ENCODE measurements at places on chromosomes 11 and 22.

DNA sequence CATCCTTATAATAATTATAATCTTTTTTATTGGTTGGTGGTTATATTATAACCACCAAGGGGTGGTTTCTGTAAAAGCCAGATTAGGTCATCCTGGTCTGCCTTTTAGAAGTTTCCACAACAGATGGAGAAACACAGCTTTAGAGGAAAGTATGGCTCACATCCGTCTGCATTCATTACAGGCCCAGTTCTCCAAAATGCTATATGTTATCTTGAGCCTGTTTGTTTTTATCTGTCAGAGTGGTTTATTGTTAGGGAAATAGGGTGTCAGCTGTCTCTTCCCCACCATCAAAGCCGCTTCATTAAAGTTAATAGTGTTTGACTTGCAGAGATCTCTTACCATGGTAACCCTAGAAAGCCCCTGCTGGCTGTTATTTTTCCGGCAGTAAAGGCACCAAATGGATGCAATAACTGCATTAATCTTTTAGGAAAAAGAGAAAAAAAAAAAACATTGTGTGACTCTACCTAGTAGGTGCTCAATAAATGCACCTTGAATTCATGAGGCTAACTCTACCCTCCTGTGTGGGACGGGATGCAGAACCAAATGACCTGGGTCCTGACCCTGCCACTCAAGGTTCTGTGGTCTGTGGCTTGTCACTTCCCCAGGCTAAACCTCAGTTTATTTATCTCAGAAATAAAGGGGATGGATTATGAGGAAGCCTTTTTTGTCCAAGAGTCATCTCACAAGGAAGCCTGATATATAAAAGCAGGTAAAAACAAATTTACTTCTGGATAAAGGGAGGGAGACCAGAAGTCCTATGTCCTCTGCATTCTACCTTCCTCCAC lies 118.3 kb downstream of the WT1 start:
- no peak for DNase-seq

- no peak for DNase-seq
These were observed 14.9 kb downstream of the CFAP300 start for GRCh38 chr11:102062106-102062505.

DNA sequence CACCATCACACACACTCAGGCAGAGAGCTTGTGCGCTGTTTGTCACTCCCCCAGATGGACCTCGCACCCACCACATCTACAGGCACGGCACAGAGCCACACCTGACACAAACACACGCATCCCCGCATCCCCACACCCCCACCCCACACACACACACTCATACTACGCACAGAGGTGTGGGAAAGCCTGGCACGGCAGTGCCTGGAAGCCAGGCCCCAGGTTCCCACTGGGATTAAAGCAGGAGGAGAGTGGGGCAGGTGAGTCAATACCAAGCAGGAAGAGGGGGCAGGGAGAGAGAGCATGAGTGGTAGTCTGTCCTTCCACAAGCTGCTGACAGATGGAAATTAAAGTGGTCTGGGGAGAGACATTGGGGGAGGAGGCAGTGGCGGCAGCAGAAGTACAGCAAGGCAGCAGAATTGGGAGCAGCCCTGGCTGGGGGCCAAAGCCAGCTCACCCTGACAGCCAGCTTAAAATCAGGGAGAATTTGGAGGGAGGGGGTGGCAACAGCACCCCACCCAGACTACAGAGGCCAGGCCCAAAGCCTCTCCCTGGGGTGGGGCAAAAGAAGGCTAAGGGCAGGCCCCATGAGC lies 20.7 kb downstream of the TNKS1BP1 start:
- DNase-seq: no peak

DNA sequence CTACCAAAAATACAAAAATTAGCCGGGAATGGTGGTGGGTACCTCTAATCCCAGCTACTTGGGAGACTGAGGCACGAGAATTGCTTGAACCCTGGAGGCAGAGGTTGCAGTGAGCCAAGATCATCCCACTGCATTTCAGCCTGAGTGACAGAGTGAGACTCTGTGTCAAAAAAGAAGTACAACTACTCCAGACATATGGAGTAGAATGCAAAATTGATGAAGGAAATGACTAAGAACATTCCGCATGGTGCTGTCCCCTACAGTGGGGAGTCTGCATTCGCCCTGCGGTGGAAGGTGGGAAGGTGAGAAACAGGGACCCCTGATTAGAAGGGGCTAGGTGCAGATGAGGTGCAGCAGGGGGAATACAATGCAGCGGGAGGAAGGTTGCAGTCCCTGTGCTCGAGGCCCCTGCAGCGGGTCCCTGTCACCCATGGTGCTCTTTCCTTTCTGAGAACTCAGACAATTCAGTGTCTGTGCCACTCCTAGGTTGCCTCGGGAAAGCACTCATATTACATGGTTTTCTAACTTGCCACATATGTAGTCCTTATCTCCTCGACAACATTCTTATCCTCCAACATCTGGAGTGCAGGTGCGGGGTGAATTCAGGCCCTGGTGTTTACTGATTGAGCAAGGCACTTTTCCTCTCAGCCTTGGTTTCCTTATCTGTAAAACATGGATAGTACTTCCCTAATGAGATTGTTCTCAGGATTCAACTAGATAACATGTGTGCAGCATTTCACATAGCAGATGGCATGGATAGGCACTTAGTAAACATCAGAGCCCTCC lies 5.2 kb downstream of the POLD4 start:
- DNase-seq: no peak

DNA sequence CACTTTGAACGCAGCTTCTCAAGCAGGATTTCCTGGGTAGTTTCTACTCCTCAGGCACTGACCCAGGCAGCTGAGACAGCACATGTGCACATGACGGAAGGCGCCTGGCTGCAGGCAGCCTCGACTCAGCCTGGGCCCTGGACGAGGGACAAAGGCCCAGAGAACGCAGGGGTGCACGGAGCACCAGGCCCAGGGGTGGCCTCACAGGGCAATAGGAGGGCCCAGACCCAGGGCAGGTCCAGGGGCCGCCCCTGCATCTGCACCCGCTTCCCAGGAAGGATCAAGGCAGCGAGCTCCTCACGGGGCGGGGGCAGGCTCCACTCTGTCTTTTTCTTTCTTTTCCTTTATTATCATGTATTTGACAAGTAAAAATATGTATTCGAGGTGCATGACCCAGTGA lies 208.4 kb downstream of the BRD1 start:
- DNase-seq: no peak

All from CD4-positive, alpha-beta memory T cell (primary cell).